ENCODE measurements at places on chromosomes 13 and 19. TPM values are rescaled to one million over a fixed set of nuclear protein-coding genes. Genes with fewer than 3 reads are reported as not detected.

The PTGER1 gene
- not detected for total RNA-seq

The SYDE1 gene
- total RNA-seq = 0.18 TPM

The LMO7 gene
- 34.0 TPM for total RNA-seq

The CIC gene
- total RNA-seq = 93.9 TPM

DNA sequence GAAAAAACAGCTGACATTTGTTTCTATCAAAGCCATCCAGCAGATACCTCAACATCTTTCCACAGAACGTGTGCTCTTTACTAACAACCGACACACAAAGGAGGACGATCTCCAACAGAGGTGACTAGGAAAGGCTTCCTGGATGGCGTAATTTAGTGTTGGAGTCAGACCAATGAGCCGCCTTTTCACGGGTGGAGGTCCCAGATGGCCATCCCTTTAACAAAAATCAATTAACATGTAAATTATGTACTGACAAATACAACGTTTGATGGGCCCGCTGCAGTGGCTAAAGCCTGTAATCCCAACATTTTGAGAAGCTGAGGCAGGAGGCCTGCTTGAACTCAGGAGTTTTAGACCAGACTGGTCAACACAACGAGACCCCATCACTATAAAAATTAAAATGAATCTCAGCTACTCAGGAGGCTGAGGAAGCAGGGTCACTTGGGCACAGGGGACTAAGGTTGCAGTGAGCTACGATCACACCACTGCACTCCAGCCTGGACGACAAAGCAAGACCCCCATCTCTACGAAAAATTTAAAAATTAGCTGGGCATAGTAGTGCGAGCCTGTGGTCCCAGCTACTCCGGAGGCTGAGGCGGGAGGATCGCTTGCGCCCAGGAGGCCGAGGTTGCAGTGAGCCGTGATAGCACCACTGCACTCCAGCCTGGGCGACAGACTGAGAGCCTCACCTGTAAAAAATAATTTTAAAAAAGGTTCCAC lies 1.2 kb upstream of the DPY19L3 start:
- DNase-seq = no peak

DNA sequence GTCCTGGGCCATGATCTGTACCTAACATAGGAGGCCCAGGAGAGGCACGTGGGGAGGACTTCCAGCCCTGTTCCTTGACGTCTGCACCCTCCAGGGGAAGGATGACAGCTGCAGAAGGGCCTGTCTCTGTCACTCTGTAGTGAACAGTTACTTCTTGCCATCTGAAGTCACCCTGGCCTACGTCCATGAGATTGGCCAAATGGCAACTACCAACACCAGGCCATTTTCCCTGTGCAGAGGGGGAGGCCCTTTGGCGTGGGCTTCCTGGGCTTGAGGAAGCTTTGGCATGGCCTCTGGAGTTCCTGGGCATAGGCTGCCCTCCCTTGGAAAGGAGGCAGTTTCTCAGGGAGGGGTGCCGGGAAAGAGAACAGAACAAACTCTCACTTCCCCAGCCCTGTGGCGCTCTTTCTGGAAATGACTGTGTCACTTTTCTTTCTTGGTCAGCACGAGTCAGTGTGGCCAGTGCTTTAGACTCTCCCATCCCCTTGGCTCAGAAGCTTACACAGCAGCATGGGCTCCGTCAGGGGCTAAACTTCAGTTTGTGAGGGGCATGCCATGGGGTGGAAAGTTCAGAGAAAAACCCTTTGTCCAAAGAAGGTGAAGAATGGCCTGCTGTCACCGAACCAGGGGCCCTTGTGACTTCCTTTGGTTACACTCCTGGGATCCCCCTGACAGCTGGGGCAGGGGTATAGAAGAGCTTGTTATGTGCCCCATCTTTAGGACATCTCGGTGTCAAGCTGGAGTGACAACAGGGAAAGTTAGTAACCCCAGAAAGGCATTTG lies 5.3 kb downstream of the CARM1 start:
- DNase-seq = no peak
